HT-29 (cell line): ENCODE measurements at places on chromosomes 11 and 22. TPM values are rescaled to one million over a fixed set of nuclear protein-coding genes. Genes with fewer than 3 reads are reported as not detected.

- DNase-seq = peak; percentile 42
These were observed 99.5 kb downstream of the ZNF280B start for GRCh38 chr22:22408731-22409696.

DNA sequence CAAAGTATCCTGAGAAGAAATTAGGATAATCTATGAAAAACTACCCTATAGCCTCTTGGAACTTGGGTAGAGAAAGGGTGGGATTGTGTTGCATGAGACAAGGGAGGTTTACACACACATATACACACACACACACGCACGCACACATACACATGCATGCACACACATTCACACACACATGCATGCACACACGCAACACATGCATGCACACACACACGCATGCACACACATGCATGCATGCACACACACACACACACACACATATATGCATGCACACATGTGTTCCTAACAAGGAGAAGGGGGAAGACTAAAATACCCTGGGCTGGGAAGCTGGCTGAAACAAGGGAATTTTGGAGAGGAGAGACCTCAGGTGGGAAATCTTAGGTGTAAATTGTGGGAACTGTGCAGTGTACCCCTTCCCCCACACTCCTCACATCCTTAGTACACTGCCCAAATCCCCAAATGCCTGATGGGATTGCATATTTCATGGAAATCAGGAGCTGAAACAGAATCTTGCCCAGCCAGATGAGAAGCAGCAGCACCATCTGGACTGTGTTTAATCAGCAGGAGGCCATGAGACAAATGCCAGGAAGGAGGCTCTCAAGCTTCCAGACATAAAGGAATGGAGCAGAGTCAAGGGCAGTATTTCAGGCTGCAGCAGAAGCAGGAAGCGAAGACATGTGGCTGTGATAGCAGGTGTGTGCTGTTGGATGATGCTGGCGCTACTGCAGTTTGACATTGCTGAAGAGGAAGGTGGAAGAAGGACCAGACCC, 14.6 kb upstream of the POLD3 start:
- no peak for DNase-seq

DNA sequence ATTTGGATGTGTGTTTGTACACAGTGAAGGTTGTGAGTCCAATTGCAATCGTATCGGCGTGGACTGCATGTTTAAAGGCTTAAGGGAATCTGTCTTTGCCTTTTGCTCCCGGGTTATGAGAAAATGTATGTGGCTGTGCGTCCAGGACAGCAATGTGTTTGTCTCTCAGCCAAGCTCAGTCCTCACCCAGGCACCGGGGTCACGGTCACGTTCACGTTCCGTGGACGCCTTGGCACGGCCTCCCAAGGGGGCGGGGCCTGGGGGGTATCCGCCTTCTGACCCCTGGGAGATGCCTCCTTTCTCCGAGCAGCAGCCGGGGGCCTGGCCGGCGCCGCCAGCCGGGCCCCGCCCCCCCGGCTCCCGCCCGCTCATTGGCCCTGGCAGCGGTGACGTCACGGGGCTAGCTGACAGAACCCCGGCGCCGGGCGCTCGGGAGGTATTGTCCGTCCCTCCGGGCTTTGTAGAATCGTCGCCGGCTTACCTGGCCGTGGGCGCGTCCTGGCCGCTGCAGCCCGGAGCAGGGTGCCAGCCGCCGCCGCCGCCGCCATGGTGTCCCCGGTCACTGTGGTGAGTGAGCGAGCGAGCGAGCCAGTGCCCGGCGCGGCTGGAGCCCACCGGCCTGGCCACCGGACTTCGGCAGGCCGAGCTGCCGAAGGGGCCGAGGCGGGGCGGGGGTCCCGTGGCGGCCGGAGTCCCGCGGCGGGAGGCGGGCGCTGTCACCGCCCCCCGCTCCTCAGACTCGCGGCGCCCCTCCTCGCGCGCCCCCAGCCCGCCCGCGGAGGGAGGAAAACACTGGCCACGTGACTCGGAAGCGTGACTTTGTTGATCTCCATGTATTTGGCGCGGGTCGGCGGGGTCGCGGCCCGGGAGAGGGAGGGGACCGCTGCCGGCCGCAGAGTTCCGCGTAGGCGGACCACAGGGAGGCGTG, at the start of gene TMEM86A:
Gene TMEM86A, plus strand, starts transcription at position 439 of the 928 bp plus-strand sequence. Its CDS starts 108 bp downstream, at position 547.
- peak; percentile 93 for DNase-seq

DNA sequence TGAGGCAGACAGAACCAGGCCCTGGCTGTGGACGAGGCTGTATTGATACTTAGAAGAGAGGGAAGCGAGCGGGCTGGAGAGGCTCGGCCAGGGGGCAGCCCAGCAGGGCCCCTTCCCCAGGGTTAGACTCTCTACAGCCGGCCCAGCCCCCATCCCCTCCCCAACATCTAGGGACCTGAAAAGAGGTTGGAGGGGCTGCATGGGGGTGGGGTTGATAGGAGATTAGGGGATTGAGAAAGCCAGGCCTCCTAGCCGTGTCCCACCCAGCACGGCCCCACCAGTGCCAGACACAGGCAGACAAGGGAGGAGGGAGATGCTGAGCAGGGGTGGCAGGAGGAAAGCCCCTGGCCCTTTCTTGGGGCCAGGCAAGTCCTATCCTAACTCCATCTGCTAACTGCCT, 5.7 kb downstream of the LSP1 start:
- no peak for DNase-seq

KREMEN1 gene
- 4.6 and 6.8 TPM in 2 replicates for total RNA-seq

NCF4 gene
- not detected in 2 replicates for total RNA-seq

CFAP300 gene
- 3.8 and 7.4 TPM in 2 replicates for total RNA-seq

- DNase-seq = no peak
These were observed at the start of gene SEPTIN3 for GRCh38 chr22:41969110-41969646. TSS of gene SEPTIN3 (plus strand) at chr22:41969443. CDS start at chr22:41971493, 2,050 bp downstream.

DNA sequence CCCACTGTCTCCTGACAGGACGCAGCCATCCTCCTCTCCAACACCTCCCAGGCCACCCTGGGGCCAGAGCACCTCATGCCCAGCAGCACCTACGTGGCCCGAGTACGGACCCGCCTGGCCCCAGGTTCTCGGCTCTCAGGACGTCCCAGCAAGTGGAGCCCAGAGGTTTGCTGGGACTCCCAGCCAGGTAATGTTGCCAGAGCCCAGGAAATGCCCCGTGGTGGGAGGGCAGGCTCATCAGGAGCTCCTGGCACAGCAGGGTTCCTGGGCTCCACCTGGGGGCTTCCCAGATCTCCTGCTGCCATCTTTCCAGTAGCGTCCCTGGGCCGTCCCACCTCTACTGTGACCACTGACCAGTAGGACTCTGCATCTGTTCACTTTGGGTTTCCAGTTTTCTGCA, 16.2 kb downstream of the CSF2RB start:
- DNase-seq = no peak

GNAZ gene
- total RNA-seq = 3.1 and 6.0 TPM in 2 replicates

- DNase-seq = no peak
These were observed 26.2 kb downstream of the MTMR2 start for GRCh38 chr11:95897731-95898130.

- DNase-seq = no peak
These were observed 70.6 kb downstream of the C2CD3 start for GRCh38 chr11:74100231-74100630.

DNA sequence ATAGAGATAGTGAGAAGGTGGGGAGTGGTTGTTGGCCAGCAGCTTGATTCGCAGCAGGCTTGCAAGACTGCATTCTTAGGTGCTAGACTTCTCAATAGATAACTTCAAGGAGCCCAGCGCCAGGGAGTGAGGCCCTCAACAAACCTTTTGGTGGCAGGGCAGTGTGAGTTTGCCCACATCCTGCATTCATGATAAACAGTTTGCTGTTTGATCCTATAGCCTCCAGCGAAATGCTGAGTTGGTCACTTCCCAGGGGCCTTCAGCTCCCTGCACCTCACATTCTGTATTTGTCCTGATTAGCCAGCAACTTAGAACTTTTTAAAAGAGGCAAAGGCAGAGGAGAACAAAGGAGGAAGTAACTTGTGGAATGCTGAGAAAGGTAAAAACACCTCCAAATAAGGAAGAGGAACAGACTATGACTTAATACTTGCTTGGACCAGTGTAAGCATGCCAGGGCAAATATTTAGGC, 25.1 kb downstream of the OR10A6 start:
- DNase-seq = no peak

- no peak for DNase-seq
These were observed 46.4 kb downstream of the GAB4 start for GRCh38 chr22:16961477-16962186.

DNA sequence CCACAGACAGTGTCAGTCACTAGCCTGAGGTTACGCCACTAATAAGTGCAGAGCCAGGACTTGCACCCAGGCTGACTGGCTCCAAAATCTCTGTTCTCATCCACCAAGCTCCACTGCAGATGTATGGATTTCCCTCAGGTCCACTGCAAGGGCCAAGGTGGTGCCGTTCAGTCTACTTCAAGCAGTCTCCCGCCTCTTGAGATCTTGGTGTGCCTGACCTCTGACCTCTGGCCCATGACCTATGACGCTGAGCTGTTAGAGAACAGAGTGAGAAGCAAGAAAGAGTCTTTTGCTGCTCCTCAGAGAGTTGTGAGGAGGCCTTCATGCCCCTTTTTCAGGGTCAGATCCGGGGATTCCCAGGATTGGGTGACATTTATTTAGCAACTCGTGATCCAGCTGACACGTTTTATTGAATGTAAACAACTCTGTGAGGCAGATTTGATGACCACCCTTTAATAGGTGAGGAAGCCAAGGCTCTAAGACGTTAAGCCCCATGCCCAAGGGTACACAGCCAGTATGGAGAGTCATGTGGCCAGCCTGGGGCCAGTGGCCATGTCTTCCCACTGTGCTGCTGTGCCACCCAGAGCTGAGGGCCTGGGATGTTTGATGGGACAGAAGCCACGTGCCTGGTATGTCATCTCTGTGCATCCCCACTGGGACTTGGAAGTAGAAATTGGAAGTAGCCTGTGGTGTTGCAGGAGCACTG, 25.2 kb downstream of the DCPS start:
- no peak for DNase-seq

DMC1 gene
- total RNA-seq = not detected in 2 replicates

RFPL2 gene
- total RNA-seq = not detected in 2 replicates

DNA sequence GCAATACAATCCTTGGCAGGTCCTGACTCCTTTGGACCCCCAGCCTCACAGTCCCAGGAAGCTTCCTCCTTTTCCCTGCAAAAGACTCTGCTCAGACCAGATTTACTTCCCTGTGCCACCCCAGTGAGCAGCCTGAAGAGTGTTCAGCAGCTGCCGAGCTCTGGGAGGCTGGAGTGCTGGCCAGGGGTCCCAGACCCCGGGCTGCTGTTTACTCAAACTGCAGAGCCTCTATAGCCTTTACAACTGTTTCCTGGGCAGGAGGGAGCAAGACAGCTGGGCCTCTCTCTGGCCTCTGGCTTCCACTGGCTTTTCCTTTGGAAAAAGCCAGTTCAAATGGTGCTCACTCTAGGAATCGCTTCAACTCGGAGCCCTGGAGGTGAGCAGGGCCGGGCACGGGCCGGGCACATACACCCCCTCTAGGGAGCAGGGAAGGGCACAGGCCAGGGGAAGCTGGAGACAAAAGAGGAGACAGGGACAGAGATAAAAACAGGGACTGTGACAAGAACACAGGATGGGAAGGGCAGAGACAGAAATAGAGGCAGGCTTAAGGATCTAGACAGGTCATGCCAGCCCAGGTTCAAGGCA, 932 bp downstream of the IRAG1 start:
- no peak for DNase-seq

DNA sequence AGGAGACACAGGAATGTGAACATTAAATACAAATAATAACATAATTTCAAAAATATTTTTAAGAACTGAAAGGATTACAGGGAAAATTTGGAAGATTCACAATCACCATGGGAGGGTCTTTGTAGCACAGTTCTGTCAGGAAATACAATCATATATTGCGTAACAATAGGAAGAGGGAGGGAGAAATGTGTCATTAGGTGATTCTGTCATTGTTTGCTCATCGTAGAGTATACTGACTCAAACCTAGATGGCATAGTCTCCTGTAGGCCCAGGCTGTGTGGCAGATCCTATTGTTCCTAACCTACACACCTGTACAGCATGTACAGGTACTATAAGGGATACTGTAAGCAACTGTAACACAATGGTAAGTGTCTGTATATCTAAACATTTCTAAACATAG, 330.4 kb downstream of the BRD1 start:
- DNase-seq = peak; percentile 20

GDPD4 gene
- total RNA-seq = not detected in 2 replicates
